ENCODE measurements at places on chromosomes 2 and 18.

DNA sequence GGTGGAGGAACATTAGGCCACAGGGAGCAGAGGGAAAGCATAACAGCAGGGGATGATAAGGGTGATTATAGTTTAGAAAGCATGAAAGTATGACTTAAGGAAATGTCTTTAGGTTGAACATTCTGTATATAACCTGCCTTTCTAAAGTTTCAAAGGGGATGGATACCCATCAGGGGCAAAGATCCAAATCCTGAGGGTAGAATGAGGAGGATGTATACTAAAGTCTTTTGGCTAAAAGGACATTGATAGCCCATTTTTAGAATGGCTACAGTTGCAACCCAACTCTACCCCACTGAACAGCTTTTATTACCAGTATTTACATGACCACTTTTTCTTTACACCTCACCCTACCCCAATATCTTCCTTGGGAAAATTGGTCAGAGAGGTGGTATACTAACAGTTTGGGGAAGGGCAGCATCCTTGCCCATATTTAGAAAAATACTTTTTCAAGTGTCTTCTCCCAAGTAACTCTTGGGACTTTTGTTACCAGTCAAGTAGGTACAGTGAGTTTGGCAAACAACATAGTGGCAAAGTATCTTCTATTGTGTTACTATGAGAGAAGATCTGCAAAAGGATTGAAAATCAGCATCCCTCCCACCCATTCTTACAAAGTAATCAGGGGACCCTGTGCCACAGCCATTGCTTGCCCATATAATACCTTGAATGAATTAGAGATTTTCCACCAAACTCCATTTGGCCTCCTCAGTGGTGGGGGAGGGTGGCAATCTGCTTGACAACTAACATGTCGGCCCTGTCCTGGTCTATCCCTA is 8.3 kb downstream of the MAT2A start:
- peak; percentile 53 for DNase-seq

DNA sequence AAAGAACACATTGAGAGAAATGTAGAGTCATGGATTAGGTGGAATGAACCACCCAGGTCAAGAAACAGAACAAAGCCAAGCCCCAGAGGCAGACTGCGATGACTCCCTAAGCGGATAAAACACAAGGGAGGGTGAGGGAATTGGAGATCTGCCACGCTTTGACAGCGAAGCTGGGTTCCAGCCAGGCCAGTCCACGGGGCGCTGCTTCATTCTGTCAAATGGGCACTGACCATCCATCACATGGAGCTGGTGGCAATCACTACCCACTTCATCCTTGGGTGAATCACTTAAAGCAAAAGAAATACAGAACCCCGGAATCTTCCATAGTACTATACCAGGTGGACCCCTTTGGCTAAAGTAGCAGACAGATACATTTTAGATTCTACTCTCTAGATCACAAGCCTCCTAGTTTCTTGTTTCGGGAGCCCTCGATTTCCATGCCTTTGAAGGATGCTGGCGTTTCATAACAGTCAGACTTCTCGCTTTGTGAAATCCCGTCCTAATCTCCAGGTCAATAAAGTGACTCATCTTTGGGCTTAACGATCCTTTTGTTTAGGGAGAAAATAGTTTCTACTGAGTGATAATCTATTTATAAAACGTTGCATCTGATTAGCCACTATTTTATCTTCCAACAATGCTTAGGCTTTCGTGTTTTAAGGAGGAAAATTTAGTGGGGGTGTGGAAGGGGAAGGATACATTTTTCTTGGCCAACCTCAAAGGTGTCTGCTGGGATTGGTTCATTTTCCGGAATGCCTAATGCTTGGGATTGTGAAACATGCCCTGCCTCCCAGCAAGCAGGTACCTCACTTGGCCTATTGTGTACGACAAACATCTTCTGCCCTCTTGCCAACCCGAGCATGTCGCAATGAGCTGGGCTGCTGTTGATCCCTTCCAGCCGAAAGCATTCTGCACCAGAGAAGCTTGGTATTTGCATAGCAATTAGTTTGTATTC is 44.1 kb upstream of the HDAC4 start:
- DNase-seq = peak; percentile 71

DNA sequence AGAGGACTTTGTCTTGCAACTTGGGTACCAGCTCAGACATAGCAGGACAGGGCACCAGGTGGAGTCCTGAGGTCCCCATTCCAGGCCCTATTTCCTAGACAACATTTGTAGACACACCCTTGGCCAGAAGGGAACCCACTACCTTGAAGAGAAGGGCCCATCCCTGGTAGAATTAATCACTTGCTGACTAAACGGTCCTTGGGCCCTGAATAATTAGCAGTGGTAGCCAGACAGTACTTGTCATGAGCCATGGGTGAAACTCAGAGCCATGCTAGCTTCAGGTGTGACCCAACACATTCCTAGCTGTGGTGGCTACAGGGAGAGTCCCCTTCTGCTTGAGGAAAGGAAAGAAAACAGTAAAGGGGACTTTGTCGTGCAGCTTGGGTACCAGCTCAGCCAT is 28.5 kb upstream of the ACTR2 start:
- no peak for DNase-seq

GRCh38 chr2:39568561-39569006 is 97.1 kb upstream of the TMEM178A start:
- DNase-seq = no peak

DNA sequence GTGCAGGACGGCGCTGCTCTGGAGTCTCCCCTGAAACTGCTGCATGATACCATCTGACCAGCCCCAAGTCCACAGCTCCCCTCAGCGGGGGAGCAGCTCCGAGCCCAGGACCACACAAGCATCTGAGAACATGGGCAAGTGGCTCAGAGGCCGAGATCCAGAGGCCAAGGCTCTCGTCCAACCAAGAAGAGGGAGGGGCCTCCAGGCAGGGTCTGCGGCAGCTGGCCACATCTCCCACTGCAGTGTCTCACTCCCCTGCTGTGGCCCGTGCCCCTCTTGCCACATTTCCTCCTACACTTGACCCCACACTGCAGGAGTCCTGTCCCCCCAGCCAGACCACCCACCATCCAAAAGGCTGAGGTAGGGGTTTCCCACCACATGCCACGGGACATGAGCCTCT is 50.2 kb downstream of the TFCP2L1 start:
- DNase-seq = no peak

DNA sequence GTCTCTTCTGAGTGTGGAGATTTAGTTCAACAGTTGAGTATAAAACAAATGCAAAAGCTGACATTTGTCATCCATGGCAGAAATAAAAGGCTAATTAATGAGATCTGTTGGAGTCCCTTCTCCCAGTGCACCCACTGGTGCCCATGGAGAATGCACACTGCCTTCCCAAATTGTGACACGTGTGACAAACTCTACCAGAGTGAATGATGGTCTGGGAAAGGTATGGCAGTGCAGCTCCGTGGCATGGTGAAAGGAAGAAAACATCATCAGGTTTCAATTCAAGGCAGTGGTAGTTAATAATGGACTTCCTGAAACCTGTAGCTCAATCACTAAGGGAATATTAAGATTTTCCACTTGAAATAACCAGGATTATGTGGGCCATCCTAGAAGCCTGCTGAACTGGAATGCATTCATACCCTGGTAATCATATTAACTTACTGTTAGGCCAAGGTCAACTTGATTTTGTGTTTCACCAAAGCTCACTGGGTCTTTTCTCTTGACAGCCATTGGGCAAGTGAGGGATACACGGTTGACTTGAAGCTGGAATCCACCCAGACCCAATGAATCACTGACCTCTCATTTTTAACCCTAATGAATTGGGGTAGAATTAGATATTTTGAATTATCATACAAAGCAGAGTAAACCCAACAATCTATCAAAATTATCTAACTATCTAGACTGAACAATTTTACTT is 167.6 kb downstream of the AFF3 start:
- no peak for DNase-seq

- peak; percentile 68 for DNase-seq
These were observed 16.8 kb downstream of the GNLY start for GRCh38 chr2:85710687-85711577.

- DNase-seq = no peak
These were observed 119.0 kb upstream of the ZFP36L2 start for GRCh38 chr2:43345391-43345813.

DNA sequence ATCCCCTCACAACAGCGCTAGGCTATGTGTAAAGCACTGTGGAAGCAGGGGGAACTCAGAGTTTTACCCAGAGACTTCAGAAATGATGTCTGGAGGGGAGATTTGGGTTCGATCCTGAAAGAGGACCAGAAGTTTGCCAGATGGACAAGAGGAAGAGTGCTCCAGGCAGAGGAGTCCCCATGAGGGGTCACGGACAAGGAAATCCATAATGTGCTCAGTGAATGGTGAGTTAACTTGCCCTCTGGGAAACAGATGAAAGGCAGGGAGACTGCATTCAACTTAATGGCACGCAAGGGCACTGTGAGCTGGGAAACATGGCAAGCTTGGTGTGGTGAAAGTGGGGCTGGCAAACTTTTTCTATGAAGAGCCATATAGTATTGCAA is 6.0 kb upstream of the ASAP2 start:
- no peak for DNase-seq

DNA sequence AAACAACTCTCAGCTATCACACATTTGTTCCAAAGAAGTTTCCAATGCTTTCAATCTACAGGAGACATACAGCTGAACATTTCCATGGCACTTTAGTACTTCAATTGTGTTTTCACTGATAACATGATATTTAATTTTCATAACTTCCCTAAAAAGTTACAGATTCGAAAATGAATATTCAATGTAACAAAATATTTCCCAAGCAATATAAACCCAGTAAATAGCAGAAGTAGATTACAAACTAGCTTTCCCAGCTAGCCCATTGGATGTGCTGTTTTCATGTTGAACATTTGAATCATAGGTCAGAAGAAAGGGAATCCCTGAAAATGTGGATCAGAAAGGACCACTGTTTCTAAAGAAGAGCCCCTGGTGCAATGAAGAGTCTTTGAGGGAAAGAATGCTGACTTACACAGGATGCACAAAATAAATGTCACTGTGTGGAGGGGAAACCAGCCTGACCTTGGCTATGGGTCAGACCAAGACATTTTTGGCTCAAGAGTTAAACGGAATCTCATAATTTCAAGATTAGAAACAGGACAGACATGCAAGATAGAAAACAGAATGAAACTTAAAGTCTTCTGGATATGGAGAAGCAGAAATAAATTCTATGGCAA is 22.5 kb downstream of the CYTIP start:
- no peak for DNase-seq

DNA sequence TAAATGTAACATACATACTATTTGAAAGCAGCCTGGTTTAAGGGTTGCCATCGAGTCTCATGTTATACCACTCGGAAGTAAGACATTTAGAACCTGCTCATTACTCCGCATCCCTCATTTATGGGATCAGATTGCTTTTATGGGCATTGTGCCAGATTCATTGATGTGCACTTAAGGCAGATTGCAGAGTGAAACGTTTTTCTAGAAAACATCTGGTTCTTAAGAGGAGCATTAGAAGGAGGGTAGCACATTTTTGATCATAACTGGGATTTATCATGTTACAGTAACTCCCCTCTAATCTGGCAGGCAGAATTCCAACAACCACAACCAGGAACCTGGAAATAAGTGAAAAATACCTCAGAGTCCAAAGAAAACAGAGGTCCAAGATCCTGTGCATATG is 74.2 kb upstream of the GALNT3 start:
- no peak for DNase-seq

DNA sequence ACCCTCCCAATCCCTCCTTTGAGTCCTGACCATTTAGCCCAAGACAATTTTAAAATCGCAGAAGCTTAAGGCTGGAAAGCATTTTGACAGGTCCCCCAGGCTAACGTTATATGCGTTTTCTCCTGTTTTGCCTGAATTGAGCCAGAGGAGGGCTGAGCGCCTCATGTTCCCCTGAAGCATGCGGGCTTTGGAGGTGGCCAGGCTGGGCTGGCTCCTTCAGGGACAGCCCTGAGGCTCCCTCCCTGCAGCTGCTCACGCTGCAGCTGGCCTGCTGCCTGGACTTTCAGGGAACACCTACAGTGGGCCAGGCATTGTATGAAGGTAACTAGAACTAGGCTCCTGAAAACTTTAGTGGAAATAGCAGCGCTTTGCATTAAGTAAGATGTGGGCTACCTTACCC is 179.2 kb downstream of the ACKR3 start:
- peak; percentile 53 for DNase-seq

GRCh38 chr2:143241403-143242088 is 112.3 kb downstream of the ARHGAP15 start:
- no peak for DNase-seq

DNA sequence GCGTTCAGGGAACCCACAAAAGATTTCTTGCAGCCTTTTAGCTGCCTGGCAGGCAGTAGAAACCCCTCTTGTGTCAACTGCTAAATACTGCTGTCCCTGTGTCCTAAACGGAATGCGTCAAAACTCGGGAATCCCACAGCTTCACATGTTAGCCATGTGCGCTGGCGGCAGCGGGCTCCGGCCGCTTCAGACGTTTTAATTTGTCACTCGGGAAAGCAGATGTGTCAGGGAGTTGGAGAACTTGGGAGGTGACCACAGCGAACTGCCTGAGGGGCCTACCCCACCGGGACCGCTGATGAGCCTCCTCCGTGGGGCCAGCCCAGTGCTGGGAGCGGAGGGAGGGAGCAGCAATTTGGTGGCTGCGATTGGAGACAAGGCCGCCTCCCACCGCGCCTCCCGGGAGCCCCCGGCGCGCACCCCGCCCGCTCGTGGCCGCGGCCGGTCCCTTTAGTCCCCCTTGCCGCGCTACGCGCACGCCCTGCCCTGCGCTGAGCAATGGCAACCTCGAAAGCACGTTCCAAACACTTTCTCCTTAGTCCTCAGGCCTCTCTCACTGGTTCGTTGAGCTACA is 146.1 kb upstream of the SATB2 start:
- no peak for DNase-seq

DNA sequence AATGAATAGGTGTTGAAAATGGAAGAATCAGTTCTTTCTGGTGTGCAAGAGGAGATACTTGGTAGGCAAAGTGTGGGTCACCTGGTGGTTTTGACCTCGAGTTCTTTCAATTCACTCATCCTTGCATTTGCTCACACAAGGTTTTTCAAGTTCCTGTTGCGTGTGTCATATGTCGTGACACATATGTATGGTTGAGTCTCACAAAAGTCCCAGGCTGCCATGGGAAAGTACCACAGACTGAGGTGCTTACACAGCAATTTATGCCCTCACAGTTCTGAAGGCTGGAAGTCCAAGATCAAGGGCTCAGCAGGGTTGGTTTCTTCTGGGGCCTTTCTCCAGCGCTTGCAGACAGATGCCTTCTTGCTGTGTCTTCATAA is 64.4 kb downstream of the NCK2 start:
- DNase-seq = no peak

DNA sequence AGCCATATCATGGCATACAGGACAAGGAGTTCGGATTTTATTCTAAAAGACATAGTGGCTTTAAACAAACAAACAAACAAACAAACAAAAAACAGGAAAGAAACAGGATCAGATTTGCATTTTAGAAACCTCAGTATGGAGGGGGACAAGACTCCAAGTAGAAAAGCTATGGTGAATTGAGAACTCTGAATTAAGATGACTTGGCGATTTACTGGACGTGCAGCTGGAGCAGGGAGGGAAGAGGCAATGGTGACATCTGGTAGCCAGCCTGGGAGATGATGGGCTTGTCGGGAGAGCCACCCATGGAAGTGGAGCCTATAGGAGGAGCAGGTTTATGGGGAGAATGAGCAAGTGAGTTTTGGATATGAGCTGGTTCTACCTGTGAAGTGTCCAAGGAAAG is 13.2 kb downstream of the CPLX4 start:
- DNase-seq = no peak

GRCh38 chr2:167438206-167438605 is 549.9 kb downstream of the XIRP2 start:
- no peak for DNase-seq

- no peak for DNase-seq
These were observed 7.8 kb downstream of the FOSL2 start for GRCh38 chr2:28400419-28400818.
